MV-4-11 (cell line): ENCODE measurements at places on chromosomes 7 and 10.

- no peak for DNase-seq
Measured at GRCh38 chr10:74642901-74643595, 183.4 kb upstream of the KAT6B start.

DNA sequence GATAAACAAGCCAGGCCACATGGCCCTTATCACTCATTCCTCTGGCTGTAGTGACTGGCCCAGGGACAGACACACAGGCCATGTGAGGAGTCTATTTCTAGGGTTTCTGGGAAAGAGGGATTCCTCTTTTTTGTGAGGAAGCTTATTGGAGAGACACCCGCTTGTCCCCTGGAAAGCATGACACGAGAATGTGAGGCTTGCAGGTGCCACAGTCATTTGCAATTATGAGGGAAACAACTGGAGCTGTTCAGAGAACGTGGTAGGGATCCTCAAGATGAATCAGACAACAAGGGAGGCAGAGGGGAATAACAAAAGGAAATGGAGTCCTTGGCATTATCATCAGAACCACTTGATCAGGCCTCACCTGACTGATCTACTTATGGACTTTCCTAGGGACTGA is 64.5 kb downstream of the ADCYAP1R1 start:
- no peak for DNase-seq

- DNase-seq = no peak
Measured at GRCh38 chr10:97071496-97071895, 114.3 kb downstream of the SLIT1 start.

- no peak for DNase-seq
Measured at GRCh38 chr7:110867771-110868170, 223.2 kb upstream of the LRRN3 start.

DNA sequence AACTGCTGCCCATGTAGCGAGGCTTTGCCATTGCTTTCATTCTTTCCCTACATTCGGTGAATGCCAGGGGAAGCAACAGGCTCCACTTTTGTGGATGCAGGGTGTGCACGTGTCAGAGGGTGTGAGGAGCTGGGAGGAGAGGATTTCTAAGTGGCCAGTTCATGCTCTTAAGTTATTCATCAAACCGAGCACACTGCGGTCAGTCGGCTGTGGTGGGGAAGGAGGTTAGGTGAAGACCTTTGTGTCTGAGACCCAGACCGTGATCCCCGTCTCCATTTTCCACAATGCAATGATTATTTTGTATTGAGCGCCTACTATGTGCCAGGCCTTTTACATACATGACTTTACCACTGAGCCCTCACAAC is 438.6 kb upstream of the GALNT17 start:
- DNase-seq = no peak

- peak; percentile 40 for DNase-seq
Measured at GRCh38 chr10:13767676-13768178, 181.0 kb downstream of the PRPF18 start.

DNA sequence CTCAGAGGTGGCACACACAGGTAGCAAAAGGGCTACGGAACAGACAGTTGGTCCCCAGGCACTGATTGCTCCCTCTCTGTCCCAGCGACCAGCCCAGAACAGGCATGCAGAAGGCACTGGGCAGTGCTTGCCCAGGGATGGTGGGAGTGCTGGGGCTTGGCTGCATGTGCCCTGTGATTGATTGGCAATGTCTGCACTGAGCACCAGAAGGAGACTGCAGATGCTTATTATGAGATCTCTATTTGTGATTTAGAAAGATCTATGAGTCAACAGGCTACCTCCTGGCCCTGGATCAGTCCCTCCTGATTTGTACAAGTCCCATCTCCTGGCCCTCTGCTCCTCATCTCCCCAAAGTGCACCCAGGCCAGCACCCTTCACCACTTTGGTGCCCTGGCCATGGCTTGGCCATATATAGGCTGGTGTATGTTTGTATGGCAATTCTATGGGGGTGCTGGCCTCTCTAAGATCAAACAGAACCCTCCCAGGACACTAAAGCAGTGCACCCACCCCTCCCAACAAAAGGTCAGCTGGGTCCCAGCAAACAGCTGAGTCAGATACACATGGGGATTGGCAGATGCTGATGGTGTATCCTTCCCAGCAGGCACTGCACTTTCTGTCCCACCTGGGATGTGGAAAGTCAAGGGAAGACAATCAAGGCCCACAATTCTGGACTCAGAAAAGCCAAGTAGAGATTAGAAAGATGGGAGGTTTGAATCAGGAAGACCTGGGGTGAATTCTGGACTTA is 30.9 kb downstream of the CAMK2B start:
- DNase-seq = no peak

DNA sequence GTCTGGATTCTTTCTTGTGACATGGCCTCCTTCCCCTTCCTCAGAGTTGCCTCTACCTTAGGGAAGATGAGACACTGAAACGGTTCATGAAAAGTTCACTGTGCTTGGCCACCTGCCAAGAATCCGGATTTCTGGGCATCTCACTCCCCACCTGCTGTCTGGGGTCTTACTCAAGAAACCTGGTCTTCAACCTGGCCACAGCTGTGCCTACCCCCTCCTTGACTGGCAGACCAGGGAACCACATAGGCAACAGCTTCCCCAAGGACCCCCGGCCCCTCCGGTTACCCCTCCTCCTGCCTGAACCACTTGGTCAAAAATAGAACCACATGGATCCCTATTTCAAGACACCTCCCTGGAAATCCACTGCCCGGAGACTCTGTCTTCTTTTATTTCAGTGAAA is 58.7 kb upstream of the NANOS1 start:
- no peak for DNase-seq

- no peak for DNase-seq
Measured at GRCh38 chr10:115985786-115986185, 287.2 kb downstream of the GFRA1 start.

GRCh38 chr10:95329296-95329695 is 38.5 kb upstream of the PDLIM1 start:
- no peak for DNase-seq

DNA sequence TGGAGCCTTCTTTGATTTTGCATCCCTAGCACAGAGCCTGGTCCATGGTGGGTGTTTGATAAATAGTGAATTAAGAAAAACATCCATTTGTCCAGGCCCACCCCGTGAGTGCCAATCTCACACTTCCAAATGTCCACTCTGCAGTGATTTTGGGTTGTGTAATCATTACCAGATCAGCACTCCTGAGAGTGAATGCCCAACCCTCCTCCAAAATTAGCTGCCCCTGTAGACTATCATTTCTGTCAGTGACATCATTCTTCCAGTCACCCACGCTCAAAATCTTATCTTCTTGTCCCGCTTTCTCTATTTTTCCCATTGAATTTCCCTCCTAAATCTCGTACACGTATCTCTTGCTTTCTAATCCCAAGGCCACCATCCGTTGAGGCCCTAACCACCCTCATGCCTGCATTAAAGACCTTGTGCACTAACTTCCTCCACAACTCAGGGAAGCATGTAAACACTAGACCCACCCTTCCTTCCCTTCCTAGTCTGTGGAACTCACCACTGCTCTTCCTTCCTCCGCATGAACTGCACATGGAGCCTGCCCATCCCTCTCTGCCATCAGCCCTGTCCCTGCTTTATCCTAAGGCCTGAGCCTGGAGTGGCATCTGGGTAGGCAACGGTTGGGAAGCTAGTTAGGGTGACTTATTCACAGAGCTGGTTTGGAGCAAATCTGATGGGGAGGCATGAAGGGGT is 32.8 kb downstream of the PIK3AP1 start:
- no peak for DNase-seq

- DNase-seq = no peak
Measured at GRCh38 chr10:29877793-29878491, 181.4 kb downstream of the JCAD start.

DNA sequence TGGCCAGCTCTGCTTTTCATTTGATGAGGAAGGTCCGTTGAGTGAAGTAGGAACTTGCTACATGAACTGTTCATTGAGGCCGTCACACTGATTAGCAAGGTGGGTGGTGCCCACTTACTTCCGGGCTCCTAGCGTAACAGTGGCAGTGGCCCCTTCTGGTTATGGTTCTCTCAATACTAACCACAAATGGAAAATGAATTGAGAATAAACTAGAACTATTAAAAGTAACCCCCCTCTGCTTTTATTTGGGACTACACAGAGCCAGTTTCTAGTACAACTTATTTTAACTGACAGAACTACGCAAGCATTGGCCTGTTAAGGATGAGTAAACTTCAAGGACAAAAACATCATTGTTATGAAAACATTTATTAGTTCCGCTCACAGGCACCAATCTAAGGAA is 519.1 kb downstream of the INHBA start:
- DNase-seq = no peak

- DNase-seq = no peak
Measured at GRCh38 chr7:41570766-41571165, 132.1 kb downstream of the INHBA start.

DNA sequence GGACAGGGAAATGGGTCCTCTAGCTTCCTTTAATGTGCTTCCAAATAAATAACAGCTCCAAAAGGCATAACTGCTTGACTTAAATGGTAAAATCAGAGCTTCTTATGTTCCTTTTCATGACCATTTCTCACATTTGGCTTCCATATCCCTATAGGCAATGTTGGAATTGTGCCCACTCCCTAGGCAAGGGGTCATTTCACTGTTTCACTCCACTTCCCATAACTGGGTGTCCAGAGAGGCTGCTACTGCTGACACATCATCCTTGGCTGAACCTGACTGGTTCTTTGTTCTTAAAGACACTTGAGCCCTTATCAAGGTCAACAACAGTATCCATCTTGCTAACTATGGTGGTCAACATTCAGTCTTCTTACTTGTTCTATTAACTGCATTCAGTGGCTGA is 37.1 kb downstream of the PRTFDC1 start:
- DNase-seq = no peak

- no peak for DNase-seq
Measured at GRCh38 chr10:100174699-100175677, 10.8 kb downstream of the ERLIN1 start.

DNA sequence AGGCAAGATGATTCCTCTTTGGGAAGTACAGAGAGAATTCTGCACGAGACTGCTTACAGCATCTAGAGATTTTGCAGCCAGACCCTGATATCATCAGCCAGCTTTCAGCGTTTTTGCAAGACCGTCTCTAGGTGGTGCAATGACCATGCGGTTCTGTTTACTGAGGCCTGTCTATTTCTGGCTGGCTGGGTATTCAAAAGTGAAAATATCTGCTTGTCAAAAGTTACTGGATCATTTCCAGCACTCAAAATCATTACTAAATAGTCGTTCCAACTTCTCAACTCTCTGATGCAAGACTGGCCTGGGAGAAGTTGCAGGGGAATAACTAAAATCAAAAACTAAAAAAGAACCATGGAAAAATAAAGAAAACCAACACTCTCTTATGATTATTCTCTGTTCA is 240.1 kb downstream of the ELMO1 start:
- DNase-seq = peak; percentile 59

- no peak for DNase-seq
Measured at GRCh38 chr10:71035511-71036296, 147.3 kb upstream of the PCBD1 start.

GRCh38 chr7:45021604-45022296 is 21.7 kb downstream of the CCM2 start:
- peak; percentile 73 for DNase-seq
